ENCODE measurements at places on chromosomes 1 and 21.
A peak's percentile ranks its signal among the peaks of the same experiment; 100 is the strongest.

DNA sequence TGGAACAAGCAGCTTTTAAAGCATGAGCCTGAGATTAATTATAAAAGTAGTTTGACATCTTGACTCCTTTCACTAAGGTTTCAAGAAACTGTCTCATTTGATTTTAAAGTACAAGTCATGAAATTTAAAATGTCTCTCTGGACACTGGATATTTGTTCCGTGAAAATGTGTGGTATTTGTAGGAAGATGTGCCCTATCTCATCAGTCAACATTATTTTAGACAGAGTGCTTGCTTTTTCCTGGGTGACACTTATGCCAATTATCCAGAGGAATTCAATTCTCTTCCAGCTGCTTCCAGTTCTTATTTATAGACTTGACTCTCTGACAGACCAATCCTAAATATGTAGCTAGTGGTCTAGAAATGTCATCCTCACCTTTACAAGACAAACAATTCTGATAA, 300.4 kb downstream of the PLA2G4A start:
- no peak for DNase-seq

DNA sequence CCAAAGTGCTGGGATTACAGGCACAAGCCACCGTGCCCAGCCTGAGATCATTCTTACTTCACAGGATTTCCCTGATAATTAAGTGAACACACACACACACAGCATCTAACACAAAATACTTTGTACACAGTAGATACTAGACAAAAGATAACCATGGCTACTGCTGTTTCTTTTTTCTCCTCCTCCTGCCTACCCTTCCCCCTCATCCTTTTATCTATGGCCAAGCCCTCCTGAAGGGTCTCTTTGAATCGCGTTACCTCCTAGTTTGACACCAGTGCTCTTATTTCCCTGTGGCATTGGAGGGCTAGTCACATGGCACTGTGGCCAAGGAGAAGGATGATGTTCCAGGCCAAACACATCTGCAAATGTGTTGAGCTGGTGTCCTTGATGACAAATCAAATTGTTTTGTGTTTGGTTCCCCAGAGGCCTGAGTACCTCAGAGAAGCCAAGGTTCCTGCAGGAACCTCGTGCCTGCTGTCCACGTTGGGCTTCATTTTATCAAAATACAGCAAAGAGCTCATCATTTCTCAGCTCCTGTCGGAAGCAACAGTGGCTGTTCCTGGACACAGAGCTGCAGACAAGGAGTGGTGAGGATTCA, 20.6 kb downstream of the NDUFS5 start:
- DNase-seq: no peak

DNA sequence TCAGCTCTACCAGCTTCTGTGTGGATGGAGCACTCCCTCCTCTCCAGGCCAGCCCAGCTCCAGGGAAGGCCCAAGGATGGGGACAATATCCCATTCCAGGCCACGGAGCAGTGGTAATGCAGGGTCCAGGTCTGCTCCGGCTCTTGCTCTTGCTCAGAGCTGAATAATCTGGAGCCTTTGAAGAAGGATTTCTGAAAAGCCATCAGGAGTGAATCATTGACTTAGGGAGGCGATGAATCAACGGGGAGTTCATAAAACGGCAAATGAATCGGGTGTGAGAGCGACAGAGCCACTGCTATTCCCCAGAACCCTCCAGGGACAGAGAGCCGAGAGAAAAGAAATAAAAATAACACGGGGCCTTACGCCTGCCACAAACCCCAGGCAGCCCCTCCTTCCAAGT, 7.7 kb downstream of the POU3F1 start:
- no peak for DNase-seq

DNA sequence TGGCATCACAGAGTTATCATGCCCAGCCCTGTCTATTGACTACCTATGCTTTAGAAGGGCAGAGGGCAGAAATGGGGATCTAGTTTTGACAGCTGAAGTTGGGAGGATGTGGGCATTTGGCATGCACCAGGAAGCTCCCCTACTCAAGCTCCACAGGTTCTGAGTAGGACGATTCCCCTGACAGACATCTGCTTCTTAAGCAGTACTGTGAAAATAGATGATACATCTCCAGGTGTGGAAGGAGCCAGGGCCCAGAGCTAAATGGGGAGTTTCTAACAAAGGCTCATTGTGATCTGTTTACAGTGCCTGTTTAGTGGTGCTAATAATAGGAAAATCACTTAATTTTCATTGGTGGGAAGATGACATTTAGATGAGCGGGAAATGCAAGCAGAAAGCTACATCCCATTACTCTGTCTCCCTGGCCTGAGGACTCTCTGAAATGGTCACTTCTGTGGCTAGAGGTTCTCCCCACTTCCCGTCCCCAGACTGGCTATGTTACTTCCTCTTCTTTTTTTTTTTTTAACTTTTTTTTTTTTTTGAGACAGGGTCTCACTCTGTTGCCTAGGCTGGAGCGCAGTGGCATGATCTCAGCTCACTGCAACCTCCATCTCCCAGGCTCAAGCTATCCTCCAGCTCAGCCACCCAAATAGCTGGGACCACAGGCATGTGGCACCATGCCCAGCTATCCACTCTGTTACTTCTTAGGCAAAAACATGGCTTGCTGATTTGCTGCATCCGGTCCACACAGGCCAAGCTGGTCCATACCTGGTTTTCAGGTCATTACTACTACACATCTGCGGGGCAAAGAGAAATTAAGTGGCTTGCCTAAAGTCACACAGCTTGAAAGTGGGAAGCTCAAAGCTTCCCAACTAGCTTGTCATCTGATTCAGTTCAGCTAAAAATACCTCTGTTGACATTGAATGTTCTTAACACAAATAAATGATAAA, 23.2 kb upstream of the CNIH3 start:
- DNase-seq: peak; percentile 40

DNA sequence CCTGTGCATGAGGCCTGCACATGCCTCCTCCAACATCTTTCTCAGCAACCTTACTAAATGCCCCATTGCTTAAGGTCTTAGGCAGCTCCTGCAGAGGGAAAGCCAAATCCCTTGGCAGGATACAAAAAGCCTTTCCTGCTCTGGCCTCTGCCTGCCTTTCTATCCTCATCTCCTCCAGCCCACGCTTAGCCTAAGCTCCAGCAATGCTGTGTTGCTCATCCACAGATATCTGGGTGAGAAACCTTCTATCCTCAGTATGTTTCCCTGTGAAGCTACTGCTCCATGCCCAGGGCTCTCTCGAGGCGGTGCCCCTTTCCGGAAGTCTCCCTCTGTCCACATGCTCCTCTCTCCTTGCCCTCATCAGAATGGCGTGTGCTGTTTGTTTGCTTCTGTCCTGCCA, 37.0 kb upstream of the CCSAP start:
- DNase-seq: no peak

GRCh38 chr1:159799446-159799985, 2.6 kb upstream of the FCRL6 start:
- DNase-seq: no peak

- DNase-seq: no peak
Observed at GRCh38 chr1:10593750-10594149, 119.0 kb downstream of the PEX14 start.

DNA sequence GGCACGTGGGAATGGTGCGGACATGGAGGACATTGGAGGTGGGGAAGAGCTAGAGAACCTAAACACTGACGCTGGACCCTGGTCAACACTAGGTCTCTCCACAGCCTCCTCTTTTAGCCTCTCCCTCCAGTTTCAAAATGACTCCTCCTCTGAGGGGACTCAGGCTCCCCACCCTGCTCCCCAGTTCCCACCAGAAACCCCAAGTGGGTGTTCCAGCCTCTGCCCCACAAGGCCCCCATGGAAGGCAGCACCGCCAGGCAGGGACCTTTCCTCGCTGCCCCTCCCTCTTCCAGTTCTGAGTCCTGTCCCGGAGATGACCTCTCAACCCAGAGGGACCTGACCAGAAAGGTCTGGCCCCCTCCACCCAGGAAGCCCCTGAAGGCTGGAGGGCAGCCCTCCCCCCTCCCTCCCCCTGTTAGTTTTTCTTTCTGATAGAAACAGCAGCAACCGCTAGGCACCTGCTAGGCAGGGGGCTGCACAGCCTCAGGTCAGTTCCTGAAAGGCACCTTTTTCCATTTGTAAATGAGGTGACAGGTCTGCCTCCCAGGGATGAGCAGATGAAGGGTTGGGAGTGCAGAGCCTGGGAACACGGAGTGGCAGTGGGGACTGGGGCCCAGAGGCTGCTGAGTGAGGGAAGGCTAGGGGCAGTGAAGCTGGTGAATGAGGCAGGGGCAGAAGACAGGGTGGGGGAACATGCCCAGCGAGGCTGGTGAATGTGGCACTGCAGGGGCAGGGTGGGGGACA, 9.3 kb upstream of the ITGB2 start:
- DNase-seq: peak; percentile 27

DNA sequence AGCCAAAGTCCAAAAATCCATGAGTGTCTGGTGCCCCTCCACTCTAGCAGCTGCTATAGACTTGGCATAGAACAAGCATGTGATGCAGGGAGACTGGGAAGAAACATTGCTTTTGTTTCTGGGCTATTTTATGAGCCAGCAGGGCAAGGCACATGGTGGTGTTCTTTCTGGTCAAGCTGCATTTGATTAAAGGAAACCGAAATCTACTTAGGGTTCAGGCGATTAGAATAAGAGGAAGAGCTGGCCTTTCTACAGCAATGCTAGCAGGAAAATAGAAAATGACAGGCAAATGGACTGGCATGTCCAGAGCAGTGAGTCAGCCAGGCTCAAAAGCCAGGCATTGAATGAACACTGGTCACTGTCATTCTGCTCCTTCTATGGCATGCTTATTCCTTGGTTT, 28.5 kb upstream of the ARHGAP29 start:
- no peak for DNase-seq

- DNase-seq: no peak
Observed at GRCh38 chr1:196590012-196590708, 18.1 kb downstream of the KCNT2 start.
